Urinary bladder (tissue), 4 donors: ENCODE measurements at places on chromosomes 2 and 18. TPM values are rescaled to one million over a fixed set of nuclear protein-coding genes. Genes with fewer than 3 reads are reported as not detected.

The ZNF516 gene
- 30.5 TPM for total RNA-seq

The REG1B gene
- total RNA-seq = not detected

The NT5DC4 gene
- not detected for total RNA-seq

The SERPINB12 gene
- not detected for total RNA-seq

The CIDEA gene
- 0.48 TPM for total RNA-seq

The ZSCAN30 gene
- 23.2 TPM for total RNA-seq

The PDCD1 gene
- total RNA-seq = not detected

The C2orf66 gene
- total RNA-seq = 0.32 TPM

The CACNB4 gene
- 33.9 TPM for total RNA-seq

The LIPG gene
- total RNA-seq = 5.0 TPM

The RNF152 gene
- total RNA-seq = 44.4 TPM

GRCh38 chr18:58578835-58579560 lies 49.9 kb downstream of the ALPK2 start:
- DNase-seq = no peak

GRCh38 chr2:189192766-189193165 lies 13.2 kb upstream of the COL5A2 start:
- DNase-seq = no peak

- DNase-seq = no peak
Measured at GRCh38 chr2:113224647-113225236, 51.0 kb downstream of the PSD4 start.

DNA sequence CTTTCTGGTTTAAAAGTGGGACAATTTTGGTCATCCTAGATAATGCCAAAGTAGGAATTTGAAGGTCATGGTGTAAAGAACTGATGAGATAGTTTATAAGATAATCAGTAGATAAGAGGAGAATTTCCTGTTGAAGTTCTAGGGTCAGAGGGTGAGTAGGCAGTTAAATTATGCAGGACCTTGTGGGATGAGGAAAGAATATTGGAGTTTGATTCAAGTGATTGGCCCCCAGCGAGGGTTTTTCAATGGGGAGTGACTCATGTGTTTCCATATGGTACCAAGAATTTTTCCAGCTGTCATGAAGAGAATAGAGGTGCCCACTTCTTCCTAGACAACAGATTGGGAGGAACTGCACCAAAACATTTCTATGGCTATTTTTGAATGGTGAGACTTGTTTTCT lies 940.2 kb upstream of the ZEB2 start:
- no peak for DNase-seq

DNA sequence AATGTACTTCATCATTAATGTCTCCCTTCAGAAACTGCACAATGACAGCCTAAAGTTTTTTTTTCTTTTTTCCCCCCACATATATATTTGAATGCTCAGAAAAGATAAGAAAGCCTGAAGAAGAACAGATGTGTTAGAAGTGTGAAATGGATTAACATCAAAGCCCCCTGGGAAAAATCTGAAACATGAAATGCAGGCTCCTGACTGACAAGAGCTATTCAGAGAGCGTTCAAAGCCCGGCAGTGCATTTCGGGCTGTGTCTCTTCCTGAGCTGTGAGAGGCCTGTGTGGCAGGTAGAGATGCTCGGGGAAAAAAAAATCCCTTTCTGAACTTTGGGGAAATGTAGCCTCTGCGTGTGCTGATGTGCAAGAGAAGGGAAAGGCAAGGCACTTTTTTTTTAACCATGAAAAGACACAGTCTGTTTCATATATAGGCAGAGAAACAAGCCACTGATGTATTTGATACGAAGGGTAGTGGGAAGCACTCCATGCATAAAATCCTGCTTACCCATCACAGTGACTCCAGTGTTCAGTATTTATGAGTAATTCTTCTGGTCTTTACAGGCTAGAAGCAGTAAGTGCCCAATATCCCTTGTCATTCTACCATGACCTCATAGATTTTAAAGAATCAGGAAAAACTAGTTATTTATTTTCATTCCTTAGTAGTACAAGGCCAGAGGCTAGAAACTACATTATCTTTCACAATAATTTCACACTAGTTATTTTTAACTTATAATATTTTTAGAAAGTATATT lies 1574.2 kb upstream of the PIK3C3 start:
- no peak for DNase-seq

DNA sequence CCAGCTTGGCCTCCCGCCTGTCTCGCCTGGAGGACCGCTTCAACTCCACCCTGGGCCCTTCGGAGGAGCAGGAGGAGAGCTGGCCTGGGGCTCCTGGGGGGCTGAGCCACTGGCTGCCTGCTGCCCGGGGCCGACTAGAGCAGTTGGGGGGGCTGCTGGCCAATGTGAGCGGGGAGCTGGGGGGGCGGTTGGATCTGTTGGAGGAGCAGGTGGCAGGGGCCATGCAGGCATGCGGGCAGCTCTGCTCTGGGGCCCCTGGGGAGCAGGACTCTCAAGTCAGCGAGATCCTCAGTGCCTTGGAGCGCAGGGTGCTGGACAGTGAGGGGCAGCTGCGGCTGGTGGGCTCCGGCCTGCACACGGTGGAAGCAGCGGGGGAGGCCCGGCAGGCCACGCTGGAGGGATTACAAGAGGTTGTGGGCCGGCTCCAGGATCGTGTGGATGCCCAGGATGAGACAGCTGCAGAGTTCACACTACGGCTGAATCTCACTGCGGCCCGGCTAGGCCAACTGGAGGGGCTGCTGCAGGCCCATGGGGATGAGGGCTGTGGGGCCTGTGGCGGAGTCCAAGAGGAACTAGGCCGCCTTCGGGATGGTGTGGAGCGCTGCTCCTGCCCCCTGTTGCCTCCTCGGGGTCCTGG lies 3.7 kb upstream of the KHK start:
- DNase-seq = no peak

- DNase-seq = no peak
Measured at GRCh38 chr2:121297217-121297830, 12.3 kb upstream of the TFCP2L1 start.

DNA sequence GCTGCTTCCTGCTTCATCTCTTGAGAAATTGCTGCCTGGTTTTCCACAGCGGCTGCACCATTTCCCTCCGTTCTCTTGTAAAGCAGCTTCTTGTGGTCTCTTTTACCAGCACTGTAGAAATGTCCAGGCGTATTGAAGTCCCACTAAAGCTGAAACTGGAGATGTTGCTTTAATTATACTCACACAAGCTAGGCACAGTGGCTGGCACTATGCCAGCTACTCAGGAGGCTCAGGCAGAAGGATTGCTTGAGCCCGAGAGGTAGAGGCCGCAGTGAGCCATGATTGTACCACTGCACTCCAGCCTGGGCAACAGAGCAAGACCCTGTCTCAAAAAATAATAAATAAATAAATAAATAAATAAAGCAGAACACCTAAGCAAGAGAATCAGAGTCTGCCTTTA lies 19.2 kb upstream of the ATP9B start:
- DNase-seq = no peak

- DNase-seq = no peak
Measured at GRCh38 chr18:58896268-58896667, 31.6 kb downstream of the ZNF532 start.

DNA sequence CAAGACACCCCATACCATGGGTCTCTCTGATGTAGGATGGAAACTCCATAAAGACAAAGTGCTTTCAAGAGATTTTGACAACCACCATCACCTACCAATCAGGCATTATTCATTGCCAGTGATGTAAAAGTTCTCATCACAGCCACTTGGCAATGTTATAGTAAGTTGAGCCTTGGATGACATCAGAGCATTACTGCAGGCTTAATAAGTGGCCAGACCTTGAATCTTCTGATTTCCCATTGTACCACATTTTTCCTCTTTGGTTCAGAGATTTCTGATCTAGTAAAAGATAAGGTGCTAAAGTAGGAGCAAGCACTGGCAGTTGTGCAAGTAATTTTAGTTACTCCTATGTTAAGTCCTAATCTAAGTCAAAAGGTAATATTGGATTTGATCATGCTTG lies 36.5 kb downstream of the OSR1 start:
- DNase-seq = no peak

DNA sequence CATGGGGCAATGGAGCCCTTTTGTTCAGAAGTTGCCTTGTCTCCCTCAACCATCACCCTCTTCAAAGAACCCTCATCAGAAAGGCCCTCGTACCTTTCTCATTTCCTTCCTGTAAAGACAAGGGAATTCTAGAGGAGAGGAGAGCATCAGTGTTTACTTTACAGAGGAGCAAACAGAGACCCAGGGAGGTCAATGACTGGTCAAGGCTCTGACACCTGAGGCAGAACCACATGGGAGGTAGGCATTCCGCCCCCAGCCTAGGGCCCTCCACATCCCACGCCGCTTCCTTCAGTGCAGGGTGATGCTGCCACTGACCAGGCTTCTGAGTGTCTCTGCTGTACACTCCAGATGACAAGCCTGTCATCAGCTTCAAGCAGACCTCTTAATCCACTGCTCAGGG lies 104.7 kb downstream of the NRP2 start:
- DNase-seq = no peak

DNA sequence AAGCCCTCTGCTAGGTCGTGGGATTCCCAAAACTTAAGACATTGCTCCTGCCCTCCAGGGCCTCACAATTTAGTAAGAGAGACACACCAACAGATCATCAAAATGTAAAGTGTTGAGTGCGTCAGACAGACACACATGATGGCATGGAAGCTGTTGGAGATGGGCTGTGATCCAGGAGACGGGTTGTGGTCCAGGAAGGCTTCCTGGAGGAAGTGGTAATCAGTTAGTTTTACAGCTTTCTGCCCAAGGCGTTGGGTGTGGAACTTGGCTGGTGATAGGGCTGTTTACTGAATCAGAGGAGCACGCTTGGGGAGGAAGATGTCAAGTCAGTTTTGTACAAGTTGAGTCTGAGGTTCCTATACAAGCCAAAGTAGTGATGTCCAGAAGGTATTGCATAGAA lies 24.0 kb upstream of the GLI2 start:
- DNase-seq = no peak

DNA sequence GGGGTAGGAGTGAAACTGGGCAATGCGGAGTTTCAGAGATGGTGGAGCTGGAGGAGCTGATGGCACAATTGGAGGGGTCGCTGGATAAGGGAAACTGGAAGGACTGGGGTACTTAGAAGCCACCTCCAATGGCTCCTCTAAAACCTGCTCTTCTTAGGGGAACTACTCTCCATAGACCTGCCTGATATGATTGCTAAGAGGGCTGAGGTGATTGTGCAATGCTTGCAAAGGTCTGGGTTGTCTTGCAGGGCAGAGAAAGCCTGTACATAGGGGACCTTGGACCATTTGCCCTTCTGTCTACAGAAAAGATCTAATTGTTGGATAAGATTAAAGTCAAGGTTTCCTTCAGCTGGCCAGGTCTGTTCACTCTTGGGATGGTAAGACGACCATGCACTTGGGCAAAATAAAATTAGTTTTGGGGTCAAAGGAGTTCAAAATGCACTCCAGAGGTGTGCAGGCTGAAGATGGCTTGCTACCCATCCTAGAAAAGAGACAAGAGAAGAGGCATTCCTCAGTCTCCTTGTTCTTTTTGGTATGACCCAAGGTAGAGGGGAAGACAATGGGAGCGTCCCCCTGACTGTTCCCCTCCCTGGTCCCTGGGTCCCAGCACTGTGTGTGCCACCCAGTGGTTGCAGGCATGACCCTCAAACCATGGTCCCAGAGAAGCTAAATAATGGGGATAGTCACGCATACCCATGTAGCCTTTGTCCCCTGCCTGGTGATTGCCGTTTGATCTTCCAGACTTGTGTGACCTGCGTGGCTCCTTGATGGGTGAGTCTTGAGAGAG lies 41.1 kb downstream of the STK17B start:
- no peak for DNase-seq

GRCh38 chr2:175937216-175937615 lies 64.9 kb downstream of the LNPK start:
- DNase-seq = no peak

GRCh38 chr2:215145611-215146010 lies 7.2 kb upstream of the ABCA12 start:
- DNase-seq = no peak

- DNase-seq = no peak
Measured at GRCh38 chr2:26580151-26580550, 61.0 kb downstream of the CIB4 start.

- DNase-seq = no peak
Measured at GRCh38 chr18:76208678-76209306, 286.2 kb downstream of the ZNF516 start.

- DNase-seq = no peak
Measured at GRCh38 chr2:170929686-170930050, 615 bp downstream of the GORASP2 start.

DNA sequence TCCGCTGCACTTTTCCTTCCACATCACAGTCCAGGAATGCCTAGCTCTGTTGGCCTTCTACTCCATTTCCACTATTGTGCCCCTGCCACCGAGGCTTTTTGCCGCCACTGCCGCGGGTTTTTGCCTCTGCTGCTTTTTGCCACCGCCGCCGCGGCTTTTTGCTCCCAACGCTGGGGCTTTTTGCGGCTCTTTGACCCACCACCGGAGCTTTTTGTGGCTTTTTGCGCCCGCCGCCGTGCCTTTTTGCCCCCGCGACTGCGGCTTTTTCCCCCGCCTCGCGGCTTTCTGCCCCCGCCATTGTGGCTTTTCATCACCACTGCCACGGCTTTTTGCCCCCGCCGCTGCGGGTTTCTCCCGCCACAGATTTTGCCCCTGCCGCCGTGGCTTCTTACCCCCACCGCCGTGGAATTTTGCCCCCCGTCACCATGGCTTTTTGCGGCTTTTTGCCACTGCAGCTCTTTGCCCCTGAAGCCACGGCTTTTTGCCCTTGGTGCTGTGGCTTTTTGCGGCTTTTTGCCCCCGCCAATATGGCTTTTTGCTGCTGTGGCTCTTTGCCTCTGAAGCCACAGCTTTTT lies 2798.7 kb upstream of the TEKT4 start:
- no peak for DNase-seq
